ENCODE measurements at places on chromosomes 7 and 10.

DNA sequence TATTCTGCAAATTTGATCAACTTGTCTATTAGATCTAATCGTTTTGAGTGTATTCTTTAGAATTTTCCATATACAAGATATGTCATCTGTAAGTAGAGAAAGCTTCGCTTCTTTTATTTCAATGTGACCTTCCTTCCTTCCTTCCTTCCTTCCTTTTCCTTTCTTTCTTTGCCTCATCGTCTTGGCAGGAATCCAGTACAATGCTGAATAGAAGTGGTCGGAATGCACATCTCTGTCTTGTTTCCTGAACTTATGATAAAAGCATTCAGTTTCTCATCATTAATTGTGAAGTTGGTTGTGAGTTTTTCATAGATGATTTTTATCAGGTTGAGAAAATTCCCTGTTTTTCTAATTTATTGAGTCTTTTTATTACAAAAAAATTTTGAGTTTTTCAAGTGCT lies 300.7 kb upstream of the ZNF32 start:
- DNase-seq, result no peak

DNA sequence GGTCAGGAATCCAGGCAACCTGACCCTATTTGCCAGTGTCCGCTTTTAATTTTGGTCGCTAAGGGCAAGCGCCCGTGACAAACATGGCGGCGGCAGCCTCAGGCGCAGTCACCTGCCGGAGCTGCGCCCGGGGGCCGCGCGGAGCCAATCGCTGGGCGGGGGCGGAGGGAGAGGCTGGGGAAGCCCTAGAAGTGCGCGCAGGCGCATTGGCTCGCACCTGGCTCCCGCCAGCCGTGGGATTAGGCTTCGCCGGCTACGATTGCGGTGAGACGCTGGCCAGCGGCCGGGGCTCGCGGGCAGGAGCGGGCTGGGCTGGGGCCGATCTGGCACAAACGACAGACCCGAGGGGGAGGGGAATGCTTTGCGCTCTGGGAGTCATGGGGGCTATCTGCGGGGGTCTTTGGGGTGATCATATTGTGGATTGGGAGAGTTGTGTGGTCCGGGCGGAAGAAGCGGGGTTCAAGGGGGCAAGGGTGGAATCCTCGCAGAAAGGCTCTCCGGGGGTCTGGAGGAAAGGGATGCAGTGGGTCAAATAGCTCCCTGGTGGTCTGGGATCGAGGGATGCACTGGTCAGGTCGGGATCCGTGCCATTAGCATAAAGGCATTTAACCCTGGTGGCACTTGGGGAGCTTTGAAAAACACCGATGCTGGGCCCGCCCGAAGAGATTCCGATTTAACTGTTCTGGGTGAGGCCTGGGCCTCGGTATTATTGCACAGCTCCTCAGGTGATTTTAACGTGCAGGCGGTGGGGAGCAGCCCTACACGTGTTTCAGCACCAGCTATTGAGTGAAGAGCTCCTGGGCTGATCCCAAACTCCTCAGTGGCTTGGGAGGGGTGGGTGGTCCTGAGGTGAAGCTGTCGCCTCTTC lies 10.1 kb upstream of the C10orf95 start:
- DNase-seq, result peak; percentile 92

GRCh38 chr10:69787681-69788080 lies 14.0 kb upstream of the COL13A1 start:
- DNase-seq, result no peak

DNA sequence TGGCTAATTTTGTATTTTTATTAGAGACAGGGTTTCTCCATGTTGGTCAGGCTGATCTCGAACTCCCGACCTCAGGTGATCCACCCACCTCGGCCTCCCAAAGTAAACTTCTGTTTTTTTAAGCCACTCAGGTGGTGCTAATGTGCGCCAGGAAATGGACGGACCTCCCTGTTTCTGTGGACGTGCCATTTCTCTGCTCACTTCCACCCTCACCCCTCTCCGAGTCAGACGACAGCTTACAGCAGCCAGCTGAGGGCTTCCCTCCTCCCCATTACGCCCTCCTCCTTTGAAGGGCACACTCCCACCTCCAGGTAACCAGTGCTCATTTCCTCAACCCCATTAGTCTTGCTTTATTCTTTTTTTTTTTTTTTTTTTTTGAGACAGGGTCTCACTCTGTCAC lies 41.7 kb upstream of the EZH2 start:
- no peak for DNase-seq

DNA sequence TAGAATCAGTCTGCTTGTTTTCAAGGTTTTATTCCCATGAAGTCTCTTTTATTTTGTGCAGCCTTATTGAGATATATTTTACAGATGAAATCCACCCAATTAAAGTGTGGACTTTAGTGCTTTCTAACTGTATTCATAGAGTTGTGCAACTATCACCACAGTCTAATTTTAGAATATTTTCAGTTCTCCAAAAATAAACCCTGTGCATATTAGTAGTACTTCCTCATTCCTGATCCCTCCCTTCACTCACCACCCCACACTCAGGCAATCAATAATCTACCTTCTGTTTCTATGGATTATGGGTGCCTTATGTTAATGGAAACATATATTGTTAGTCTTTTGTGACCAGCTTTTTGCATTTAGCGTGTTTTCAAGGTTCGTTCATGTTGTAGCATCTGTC lies 185.7 kb upstream of the TMEM72 start:
- DNase-seq, result no peak

- DNase-seq, result no peak
Observed at GRCh38 chr7:87151729-87152111, 533 bp upstream of the DMTF1 start.

DNA sequence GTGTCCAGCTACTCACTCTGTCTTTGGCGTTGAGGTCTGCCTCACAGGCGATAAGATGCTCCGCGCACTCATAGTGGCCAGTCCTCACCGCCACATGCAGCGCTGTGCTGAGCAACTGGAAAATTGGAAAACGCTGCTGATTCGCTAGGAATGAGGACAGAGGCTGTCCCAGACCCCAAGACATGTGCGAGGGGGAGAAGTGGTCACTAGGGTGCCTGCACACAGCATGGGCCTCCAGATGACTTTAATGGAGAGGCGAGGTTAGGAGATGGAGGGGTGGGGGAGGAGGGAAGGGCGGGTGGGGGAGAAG lies 5.2 kb downstream of the ANKRD1 start:
- DNase-seq, result no peak

GRCh38 chr10:30897547-30897946 lies 134.1 kb downstream of the ZNF438 start:
- DNase-seq, result peak; percentile 4

DNA sequence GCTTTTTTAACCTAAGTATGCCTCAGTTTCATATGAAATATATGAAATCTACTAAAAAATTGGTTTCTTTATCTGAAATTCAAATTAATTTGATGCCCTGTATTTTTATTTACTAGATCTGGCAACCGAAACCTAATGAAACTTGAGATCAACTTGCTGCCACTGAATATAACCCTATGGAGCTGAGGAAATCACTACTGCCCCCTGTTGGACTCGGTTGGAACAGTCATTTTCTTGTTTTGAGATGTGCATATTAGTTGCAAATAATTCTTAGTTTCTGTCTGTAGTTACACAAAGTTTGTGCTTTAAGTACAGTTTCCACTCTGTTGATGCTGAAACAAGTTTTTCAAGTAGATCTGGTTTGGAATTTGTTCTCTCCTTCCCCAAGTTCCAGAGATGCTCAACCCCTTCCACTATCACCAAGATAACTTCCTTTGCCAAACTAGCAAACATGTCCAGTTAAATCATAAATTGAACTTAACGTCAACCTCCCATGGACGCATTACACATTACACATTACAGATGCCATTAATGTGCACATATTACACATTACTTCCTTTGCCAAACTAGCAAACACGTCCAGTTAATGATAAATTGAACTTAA lies 22.2 kb upstream of the EXOC4 start:
- no peak for DNase-seq

DNA sequence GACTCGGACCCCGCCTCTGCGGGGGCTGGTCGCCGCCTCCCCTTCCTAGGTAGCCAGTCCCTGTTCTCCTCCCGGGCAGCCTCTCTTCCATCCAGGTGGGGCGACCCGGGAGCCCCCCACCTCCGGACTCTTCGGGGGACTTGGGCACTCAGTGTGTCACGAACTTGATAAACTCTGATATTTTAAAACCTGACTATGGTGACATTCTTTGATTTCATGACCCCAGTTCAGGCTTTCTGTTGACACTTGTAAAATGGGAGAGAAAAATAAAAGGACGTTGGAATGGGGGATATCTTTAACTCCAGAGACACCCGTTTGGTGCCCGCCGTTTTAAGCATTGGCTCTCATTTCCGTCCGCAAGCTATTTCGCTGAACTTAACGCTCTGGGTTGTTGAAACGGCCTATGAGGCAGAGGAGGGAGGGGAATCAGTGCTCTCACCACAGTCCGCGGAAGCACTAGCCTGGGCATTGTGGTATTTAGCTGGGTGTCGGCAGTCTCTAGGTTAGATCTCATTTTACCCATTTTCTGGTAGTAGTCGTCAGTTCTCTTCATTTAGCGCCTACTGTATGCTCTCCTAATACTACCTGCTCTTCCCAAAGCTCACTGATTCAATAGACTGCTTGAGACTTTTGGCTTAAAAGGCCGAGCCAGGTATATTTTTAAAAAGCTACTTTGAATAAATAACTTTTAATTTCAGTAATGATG lies 738 bp downstream of the VPS26A start:
- peak; percentile 49 for DNase-seq

- DNase-seq, result no peak
Observed at GRCh38 chr10:90614631-90615030, 243.2 kb downstream of the HTR7 start.

DNA sequence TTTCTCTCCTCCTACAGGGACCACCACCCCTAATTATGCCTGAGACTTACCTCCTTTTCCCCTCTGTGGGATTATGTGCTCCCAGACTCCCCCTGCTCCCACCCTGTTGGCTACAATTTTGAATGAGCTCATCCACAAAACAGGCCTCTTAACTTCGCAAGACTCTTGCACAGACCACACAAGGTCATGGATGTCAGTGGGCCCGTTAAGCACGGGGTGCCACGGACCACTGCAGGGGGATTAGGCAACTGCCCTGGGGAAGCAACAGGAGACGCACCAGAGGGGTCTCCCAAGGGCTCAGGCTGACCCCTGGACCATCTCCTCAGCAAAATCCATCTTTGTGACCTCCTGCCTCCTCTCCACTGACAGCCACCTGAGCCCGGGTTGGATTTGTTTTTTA lies 42.1 kb upstream of the COL13A1 start:
- DNase-seq, result no peak

DNA sequence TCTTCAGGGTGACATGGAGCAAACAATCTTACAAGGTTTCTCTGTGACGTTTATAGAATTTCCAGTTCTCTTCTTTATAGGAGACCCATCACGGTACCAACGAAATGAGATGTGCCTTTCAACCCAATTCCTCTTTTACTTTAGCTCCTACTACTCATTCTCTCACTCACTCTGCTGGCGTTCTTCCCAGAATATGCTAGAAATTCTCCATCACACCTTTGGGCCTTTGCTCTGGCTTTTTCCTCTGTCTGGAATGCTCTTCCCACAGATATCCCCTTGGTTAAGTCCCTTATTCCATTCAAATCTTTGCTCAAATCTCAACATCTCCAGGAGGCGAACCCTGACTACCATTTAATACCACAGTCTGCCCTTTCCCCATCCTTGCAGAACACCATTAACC lies 39.0 kb downstream of the SEMA3C start:
- no peak for DNase-seq

GRCh38 chr7:31583942-31584341 lies 70.1 kb downstream of the ITPRID1 start:
- DNase-seq, result no peak

- no peak for DNase-seq
Observed at GRCh38 chr10:119292968-119293760, 85.8 kb downstream of the GRK5 start.

DNA sequence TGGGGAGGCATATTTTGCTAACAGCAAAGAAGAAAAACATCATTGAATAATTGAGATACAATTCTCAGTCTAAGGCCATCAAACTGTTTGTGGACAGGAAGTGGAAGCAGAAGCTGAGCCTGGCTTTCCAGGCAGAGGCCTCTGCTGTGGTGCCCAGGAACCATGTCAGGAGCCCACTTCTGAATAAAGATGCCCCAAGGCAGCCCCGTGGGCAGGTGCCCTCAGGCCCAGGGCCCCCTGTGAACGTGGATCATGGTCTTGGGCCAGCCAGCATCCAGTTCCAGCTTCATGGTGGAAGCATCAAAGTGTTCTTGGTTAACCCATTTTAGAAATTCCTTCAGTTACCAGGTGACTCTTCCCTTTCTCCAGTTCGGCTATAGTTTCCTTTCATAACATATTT lies 346.8 kb downstream of the PTPRN2 start:
- no peak for DNase-seq

DNA sequence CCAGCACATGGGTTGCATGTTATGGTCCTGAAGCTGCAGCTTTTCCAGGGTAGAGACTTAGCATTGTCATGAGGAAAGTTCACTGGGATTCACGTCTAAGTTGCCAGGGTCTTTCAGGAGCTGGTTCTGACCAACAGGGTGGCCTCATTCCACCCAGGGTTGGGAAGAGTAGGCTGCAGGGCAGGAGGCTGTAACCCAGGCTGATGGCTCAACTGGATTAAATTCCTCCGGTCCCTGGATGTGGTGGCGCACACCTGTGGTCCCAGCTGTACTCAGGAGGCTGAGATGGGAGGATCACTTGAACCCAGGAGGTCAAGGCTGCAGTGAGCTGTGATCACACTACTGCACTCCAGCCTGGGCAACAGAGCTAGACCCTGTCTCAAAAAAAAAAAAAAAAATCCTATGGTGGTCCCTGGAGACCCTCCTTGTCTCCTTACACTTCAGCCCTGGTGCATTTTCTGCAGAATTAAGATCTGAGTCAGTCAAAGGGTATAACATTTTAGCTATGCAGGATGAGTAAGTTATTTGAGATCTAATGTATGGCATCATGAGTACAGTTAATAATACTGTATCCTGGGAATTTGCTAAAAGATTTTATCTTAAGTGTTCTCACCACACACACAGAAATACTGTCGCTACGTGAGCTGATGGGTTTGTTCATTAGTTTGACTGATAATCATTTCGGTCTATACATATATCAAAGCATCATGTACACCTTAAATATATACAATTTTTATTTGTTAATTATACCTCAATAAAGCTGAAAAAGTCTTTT lies 44.0 kb downstream of the ASB13 start:
- no peak for DNase-seq

DNA sequence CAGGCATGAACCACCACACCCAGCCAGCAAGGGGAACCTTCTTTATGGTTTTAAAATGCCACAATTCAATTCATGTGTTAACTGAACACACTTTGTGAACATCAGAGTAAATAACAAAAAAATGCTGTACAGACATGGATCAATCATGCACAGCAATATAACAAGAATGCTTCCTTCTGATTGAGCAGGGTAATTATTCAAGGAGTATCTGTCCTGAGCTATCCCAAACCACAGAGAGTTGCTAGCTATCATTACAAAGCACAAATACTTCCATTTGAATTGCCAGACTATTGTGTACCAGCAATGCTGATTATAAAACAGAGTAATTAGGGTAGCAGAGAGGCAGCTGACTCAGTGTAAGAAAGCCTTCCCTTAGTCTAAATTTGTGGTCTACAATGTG lies 11.3 kb upstream of the RHOBTB1 start:
- no peak for DNase-seq

GRCh38 chr10:77565590-77566023 lies 72.0 kb downstream of the KCNMA1 start:
- DNase-seq, result no peak

All from stimulated activated CD8-positive, alpha-beta memory T cell treated with anti-CD3 and anti-CD28 coated beads, Interleukin-15, amount 100 ng/mL, for 48 hours (primary cell).